ENCODE measurements at places on chromosomes 2 and 18.
A peak's percentile ranks its signal among the peaks of the same experiment; 100 is the strongest.

DNA sequence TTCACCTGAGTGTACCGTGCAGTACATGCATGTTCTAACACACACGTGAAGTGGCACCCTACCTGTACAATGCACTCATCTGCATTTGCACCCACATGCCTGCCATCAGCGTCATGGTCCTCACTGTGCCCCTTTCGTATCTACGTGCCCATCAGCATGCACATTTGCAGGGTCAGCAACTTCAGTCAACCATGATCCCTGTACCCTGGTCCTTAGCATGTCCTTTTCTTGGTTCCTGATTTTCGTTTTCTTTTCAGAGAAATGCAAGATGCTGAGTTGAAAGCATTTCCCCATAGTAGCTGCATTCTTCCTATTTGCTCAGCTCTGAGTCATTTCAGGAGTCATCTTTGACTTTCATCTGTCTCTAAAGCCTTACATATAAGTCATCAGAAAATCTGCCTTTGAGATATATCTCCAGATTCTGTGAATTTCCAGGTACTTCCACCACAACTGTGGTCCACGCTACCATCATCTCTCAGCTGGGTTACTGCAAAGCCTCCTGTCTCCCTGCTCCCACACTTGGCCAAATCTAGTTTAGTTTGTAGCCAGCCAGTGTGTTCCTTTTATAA is 14.7 kb upstream of the PUM2 start:
- no peak for DNase-seq

DNA sequence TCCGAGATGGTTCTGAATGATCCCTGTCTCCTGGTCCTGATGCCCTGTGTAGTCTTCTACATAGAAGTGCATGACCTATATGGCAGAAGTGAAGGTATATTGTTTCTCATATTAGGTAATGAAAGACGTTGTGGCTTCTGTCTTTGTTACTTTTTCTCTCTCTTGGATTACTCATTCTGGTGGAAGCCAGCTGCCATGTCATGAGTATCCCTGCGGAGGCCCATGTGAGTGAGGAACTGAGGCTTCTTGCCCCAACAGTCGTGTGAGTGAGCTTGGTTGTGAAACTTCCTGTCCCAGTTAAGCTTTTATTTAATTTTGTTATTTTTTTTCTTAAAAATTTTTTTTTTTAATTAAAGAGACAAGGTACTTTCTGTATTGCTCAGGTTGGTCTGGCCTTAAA is 134.7 kb downstream of the UBR3 start:
- no peak for DNase-seq

GRCh38 chr2:25570161-25570845 is 103.1 kb downstream of the DTNB start:
- peak; percentile 79 for DNase-seq

GRCh38 chr2:66252109-66252508 is 182.8 kb upstream of the MEIS1 start:
- no peak for DNase-seq

GRCh38 chr18:51196811-51197660 is 445 bp downstream of the MEX3C start:
- peak; percentile 53 for DNase-seq

GRCh38 chr2:185014076-185014475 is 415.7 kb downstream of the ZNF804A start:
- DNase-seq = no peak

- no peak for DNase-seq
Measured at GRCh38 chr2:198465970-198466369, 661.6 kb downstream of the PLCL1 start.

DNA sequence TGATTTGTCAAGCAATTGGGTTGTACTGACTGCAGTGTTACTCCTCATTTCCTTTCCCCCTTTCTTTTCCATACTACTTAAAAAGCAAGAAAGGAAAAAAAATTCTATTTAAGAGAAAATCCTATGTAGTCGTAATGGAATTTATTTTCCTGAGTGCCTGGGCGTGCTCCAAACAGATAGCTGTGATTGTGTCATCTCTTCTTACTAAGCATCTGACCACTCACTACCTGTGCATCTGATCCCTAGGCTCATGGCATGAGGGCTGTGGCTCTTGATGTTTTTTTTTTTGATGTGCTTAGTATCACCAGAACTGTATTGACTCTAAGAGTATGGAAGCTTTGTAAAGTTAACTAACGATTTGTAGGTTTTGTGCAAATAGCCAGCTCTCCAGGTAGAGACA is 19.0 kb downstream of the CRIM1 start:
- no peak for DNase-seq

DNA sequence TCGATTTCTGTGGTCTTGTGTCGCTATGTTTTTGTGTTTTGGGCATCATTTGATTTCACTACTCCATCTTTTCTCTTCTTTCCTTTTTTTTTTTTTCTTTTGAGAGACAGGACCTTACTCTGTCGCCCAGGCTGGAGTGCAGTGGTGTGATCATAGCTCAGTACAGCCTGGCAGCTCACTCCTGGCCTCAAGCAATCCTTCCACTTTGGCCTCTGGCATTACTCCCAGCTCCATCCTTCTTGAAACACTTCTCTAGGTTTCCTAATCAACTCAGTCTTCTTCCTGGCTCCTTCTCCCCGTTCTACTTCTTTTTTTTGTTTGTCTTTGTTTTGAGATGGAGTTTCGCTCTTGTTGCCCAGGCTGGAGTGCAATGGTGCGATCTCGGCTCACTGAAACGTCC is 26.5 kb downstream of the TCF23 start:
- DNase-seq = no peak

- DNase-seq = no peak
Measured at GRCh38 chr2:200350850-200351285, 44.4 kb downstream of the SPATS2L start.

- no peak for DNase-seq
Measured at GRCh38 chr2:207399301-207399700, 130.5 kb upstream of the CREB1 start.

- no peak for DNase-seq
Measured at GRCh38 chr18:42164556-42164955, 209.5 kb downstream of the PIK3C3 start.

DNA sequence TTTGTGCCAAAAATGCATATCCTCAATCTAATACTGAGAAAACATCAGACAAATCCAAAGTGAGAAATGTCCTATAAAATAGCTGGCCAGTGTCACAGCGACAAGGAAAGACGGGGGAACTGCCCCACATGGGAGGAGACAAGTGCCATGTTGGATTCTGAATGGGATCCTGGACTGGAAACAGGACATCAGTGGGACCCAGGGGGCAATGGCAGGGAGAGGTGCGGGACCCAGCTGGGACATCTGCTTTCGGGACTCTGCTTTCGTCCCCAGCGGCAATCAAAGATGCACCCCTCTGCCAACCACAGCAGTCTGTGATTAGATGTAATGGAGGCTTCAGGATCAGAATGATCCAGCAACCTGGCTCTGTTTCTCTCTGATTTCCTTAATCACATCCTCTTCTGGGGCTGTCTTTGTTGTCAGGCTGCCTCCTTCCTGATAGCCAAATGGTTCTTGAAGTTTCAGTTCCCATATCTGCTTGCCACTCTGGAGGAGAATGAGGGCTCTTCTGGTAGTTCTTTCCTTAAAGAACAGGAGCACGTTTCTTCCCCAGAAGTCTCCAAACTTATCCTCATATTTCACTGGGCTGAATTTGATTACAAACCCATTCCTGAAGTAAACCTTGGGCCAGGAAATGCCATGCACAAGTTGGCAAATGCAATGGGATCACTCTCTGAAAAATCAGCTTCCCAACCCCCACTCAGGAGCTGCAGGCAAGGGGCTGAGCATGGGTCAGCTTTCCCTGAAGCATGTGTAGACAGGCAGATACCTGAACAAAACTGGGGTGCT is 13.6 kb upstream of the PROC start:
- DNase-seq = peak; percentile 9

GRCh38 chr2:121723316-121723715 is 13.4 kb downstream of the NIFK start:
- DNase-seq = no peak

- no peak for DNase-seq
Measured at GRCh38 chr2:218329027-218329825, 27.4 kb upstream of the CATIP start.

DNA sequence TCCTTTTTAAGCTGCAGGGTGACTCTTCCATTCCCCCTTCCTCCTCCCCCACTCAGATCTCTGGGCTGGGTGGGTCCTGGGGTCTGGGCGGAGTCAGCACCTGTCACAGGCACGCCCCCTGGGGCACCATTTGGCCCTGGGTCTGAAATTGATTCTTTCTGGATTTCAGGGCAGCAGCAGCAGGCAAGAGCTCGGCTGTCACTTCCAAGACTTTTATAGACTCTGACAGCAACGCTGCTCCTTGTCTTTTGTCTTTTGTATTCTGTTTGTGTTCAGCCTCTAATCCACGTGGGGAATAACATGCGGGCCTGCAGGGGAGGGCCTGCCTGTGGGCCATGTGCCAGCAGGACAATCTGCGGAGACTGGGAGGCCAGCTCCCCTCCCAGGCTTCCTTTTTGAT is 3.9 kb downstream of the BOD1L2 start:
- DNase-seq = no peak

DNA sequence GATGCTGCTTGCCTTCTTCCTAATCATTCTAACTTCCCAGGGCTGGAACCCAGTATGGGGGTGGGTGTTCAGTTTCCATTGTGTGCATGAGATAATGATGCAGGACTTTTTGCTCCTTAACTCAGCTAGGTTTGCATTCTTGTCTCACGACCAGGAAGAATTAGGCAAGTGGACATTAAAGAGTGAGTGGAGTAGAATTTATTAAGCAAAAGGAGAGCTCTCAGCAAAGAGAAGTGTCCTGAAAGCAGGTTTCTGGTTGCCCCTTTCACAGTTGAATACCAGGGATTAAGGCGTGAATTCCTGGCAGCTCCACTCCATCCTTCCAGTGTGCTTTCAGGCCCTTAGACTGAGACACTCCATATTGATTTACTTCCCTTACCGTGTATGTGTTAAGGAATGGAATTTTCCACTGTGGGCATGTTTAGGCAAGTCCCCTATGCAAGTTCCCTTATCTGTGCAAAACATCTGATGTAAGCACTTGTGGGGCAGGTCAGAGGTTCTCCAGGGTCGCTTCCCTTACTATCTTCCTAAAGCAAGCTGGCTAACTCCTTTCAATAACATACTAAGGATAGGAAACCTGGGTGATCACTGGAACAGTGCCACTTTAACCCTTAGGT is 126.5 kb downstream of the GPR39 start:
- peak; percentile 66 for DNase-seq

GRCh38 chr2:111957872-111958354 is 59.5 kb downstream of the MERTK start:
- no peak for DNase-seq

DNA sequence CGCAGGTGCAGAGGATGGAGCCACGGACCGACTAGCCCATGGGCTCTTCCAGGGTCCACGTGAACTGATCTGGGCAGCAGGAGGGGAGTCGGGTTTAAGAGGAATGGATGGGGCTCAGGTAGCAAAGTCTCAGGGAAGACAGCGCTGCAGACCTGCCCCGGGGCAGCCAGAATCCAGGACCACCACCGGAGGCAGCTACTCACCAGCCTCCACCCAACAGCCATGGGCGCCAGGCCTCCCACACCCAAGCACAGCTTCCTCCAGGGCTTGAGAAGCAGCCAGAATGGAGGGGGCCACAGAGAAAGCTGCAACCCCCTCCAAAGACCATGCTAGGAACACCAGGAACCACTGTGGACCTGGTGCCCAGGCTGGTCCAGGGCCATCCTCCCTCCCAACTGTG is 164.3 kb downstream of the TWIST2 start:
- no peak for DNase-seq

DNA sequence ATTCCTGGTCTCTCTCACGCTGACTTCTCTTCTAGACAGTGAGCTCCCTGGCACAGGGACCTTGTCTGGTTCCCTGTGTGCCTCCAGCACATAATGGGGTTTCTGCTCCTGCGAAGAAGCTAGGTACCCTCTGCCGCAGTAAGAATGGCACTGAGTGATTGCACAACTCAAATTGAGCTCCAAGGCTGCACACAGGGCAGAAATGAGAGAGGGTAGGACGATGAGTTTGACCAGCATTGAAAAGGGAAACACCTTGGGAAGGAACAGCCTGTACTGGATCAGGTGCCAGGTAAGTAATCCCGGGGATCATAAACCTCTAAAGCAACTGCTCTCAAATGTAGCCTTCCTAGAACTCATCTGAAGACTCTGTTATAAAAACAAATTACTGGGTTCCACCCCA is 21.0 kb upstream of the MSGN1 start:
- no peak for DNase-seq

DNA sequence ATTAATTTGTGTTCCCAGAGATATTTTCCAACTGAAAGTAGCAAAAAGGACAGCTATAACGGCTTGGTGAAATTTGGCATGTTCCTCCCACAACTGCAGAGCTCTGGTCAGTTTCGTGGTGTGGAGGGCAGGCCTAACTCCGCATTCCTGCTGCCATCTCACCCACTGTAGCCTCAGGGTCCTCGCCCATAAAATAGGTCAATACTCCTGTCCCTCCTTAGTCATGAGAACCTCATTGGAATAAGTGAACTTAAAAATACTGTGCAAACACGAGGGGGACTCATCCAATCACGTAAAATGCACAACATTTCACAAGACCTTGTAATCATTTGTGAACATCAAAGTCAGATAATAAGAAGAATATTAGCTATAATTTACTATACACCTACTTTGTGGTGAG is 143.5 kb upstream of the NCKAP5 start:
- no peak for DNase-seq

GRCh38 chr2:39069136-39069515 is 51.7 kb downstream of the SOS1 start:
- DNase-seq = no peak

GRCh38 chr2:237137626-237138323 is 52.1 kb downstream of the COPS8 start:
- DNase-seq = no peak

DNA sequence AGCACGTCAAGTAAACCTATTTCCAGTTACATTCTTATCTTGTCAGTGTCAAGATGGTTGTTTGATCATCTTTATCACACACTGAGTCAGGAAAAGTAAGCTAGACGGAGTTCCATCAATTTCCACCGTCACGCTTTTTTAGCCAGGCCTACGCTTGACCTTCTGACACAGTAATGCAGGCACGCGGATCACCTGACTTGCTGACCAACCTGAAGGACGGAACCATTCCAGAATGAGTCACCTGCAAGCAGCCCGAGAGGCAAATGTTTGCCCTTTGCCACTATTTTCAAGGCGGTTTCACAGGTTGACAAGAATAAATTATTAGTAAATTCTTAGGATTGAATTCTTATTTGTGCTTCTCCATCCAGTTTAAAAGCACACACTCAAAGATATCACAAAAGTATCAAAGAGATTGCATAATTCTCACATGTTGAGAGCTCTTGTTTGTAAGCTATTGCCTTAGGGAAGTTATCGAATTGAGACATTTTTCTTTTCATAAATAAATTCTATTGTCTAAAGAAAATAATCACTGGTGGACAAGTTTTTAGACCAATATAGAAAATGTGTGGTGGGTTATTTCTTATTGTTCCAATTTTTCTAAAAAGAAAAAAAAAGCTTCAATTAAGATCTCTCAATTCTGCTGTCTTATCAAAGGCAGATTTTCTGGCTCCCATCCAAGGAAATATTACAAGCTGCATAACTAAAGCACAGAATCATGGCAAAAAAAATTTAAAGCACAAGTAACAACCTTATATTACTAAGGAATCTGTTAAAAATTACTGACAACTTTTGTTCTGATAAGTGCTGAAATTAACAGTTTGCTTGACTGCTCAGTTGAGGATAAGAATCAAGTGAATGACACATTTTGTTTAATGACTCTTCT is 31.9 kb downstream of the UXS1 start:
- DNase-seq = peak; percentile 13

All from endothelial cell of umbilical vein (primary cell).